ENCODE measurements at places on chromosomes 16 and 17.

DNA sequence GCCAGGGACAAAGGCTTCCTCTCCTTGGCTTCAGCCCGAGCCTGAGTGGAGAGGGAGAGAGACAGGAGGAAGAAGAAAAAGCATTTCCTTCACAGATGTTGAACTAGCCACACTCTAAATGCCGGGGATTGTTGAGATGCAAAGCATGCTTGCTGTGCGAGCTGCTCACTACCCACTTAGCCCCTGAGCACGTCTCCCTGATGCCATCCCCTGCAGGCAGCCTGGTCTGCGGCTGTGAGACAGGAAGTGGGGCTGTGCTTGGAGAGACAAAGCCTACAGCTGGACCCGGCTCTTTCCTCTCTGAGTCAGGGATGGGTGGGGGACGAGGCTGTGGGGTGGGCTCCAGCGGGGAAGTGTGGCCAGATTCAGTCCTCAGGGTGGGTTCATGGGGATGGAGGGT is 13.7 kb downstream of the WNT9B start:
- peak; percentile 58 for DNase-seq

DNA sequence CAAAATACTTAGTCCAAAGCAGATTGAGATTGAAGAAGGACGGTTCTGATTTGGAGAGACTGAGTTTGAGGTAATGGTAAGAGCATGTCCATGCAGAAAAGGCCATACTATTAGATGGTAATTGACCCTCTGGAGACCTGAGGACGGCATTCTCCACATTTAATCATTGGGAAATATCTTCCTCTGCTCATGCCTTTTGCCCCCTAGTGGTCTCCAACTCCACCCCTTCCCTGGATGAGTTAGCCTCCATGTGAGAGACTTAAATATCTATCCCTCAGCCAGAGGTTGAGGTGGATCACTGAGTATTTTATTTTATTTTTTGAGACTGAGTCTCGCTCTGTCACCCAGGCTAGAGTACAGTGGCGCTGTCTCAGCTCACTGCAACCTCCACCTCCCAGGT is 10.4 kb upstream of the OR3A1 start:
- no peak for DNase-seq

- DNase-seq: no peak
Observed at GRCh38 chr17:4436381-4436780, 2.6 kb downstream of the SPNS3 start.

GRCh38 chr16:80197741-80198201 is 343.0 kb upstream of the DYNLRB2 start:
- peak; percentile 96 for DNase-seq

- DNase-seq: no peak
Observed at GRCh38 chr17:75799402-75799801, 14.8 kb downstream of the UNK start.

GRCh38 chr17:79082311-79083190 is 7.9 kb downstream of the ENGASE start:
- peak; percentile 23 for DNase-seq

DNA sequence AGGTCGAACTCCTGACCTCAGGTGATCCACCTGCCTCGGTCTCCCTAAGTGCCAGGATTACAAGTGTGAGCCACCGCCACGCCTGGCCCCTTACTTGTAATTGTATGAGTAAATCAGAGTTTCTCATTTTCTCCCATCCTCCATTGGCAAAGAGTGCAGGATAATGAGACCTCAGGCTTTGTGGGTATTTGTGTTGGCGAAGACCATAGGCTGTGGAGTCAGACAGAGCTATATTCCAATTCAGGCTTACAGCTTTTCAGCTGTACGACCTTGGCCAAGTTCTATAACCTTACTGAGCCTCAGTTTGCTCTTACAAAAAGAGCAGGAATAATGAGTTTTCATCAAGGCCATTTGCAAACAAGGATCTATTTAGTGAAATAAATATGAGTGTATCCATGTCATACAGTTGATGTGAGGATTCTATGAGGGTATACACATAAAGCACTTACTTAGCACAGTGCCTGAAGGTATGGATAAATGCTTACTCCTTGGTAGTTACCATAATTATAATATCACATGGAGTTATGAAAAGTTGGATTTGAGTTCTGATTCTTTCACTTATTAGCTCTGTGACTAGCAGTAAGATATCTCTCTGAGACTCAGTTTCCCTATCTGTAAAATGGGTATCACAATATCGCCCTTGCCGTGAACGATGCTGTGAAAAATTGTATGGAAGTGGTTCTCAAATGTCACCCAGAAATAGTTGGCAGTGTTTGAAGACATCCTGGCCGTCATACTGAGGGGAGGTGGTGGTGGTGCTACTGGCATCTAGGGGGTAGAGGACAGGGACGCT is 25.6 kb upstream of the CPPED1 start:
- DNase-seq: no peak

DNA sequence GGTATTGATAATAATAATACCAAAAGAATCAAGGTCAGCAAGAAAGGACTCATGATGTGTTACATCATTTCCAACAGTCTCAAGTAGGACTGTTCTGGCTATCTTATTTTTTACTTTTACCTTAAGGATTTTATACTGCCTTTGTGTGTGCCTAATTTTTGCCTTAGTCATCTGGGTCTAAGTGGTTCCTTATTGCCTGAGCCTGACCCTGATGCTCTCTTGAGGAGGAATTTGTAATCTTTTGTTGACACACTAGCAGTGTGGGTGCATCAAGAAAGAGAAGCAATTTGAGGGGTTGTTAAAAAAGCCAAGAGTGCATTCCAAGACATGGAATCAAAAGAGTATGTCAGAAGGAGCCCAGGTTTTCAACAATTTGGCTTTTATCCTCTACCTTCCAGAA is 59.3 kb downstream of the TMEM100 start:
- DNase-seq: no peak

- peak; percentile 34 for DNase-seq
Observed at GRCh38 chr17:6506679-6507231, 49.6 kb downstream of the PITPNM3 start.

DNA sequence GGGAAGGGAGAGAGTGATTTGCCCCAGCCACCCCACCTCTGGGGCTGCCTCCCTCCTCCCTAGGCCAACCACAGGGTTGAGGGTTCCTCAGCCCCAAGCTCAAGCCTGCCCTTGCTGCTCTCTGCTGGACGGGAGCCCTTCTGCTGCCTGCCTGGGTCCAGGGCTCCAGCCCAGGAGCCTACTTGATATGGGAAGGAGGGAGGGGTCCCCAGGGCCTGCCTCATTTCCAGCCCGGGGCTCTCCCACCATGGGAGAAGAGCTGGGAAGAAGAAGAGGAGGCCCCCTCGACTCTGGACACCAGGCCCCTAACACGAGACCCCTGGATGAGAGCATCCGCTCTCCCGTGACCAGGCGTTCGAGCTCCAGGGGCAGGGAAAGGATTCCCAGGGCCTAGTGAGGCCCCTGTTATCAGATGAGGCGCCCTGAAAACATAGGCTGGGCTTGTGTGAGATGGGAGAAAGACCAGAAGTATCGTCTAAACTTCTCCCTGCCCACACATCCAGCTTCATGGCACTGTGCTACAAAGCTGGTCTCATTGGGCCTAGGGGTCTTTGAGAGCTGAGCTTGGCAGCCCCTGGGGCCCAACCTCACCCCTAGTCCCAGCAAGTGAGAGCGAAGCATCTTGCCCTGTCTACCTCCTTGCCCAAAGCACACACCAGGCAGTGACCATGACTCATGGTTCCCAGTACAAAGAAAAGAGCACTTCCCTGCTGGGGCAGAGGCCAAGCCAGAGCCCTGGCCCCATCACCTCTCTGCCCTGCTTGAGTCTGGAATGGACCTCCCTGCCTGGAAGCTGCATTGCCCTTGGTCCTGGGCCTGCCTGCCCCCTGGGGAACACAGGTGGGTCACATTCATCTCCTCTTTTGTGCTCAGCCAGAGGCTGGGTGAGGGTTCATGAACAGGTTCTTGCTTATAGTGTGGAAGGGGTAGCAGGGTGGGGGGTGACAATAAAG is 987 bp downstream of the SLC16A5 start:
- peak; percentile 20 for DNase-seq

DNA sequence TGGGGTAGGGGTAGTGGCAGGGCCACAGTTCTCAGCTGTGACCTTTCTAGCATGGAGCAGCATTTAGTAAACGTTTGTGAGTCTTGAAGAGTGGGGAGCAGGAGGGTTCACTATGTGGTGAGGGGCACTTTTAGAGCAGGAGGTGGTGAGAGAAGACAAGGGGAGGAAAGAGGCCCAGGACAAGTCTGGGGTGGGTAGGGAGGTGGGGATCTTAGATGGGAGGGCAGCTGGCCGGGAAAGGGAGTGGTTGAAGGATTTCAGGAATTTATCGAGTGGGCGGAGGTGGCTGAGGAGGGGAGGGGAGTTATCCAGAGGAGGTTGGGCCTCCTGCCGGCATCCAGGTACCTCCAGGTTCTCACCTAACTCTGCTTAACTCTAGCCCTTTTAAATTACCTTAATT is 1.9 kb downstream of the CLEC16A start:
- DNase-seq: no peak

DNA sequence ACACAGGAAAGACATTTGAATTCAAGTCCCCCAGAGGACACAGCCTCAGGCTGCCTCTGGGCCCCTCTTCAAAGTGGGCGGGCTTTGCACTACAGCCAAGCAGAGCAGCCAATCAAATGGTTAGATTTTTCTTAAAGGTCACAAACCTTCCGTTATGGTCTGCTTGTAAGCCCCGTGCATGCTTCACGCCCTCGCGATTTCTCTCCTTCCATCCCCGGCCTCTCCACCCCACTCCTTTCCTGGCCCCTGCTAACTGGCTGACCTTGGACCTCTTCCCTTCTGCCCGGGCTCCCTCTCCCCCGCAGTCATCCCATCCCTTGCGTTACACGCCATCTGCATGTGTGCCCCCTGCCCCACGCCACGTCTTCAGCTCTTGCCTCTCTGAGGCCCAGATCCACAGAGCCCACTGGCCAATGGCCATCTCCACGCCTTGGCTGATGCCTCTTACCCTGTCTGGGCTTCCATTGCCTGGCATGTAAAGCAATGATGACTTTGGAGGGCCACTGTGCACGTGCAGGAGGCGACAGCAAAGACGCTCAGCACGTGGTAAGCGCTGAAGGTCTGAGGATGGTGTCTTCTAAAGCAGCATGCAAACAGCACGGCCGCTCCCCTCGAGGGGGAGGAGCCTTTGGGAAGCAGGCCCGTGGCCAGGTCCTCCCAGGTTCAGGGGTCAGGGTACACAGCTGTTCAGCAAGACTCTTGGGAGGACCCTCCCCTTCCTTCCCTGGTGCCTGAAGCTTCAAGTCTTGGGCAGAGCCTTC is 86.8 kb downstream of the ZDHHC7 start:
- DNase-seq: no peak

DNA sequence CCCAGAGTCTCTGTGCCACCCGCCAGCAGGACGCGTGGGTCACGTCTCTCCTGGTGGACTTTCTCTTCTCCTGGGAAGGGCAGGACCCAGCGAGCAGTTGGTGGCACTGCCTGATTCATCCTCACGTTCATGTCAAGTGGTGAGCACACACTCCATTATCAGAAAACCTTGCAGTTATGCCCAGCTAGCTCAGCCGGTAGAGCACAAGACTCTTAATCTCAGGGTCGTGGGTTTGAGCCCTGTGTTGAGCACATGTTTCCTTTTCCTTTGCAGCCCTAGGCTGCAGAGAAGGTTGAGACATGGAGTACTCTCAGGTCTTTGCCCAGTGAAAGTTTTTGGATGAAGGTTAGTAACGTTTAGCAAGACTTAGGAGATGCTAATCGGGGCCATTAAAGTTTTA is 8.0 kb downstream of the OR1F1 start:
- no peak for DNase-seq

DNA sequence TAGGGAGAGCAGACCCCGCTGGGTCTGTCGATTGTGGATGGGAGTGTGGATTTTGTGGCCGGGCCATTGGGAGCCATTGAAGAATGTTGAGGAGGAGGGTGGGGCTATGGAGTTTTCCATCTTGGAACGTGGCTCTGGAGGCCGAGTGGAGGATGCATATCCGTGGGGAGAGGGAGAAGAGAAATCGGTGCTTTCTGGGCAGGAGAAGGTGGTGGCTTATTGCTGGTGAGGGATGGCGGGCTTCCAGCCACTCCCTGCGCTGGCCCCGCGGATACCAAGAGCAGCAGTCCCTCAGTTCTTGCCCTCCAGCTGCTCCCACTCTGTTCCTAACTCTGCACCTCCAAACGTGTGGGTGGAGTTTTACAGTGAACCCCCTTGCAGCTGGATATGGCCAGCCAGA is 162.4 kb downstream of the CMIP start:
- no peak for DNase-seq

DNA sequence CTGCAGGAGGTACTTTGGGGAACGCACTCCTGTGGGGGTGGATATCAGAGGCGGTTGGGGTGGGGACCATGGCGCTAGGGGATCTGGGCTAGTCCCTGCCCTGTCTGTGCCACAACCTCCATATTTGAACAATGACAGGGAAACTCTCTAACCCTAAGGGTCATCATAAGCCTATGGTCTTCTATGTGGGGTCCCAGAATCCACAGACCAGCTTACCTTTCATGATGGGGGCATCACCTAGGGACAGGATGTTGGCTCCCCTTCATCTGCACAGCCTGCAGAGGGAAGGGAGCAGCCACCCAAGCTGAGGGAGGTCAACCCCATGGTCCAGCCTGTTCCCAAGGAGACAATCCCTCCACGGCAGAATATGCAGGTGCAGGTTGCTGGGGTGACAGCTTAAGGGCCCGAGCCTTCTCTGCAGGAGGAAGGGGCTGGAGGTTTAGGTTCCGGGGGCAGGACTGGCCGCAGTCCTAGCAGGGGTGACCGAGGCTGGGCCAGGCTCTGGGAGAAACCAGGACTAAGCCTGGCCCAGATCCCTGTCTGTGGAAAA is 1.7 kb downstream of the ORAI3 start:
- no peak for DNase-seq

DNA sequence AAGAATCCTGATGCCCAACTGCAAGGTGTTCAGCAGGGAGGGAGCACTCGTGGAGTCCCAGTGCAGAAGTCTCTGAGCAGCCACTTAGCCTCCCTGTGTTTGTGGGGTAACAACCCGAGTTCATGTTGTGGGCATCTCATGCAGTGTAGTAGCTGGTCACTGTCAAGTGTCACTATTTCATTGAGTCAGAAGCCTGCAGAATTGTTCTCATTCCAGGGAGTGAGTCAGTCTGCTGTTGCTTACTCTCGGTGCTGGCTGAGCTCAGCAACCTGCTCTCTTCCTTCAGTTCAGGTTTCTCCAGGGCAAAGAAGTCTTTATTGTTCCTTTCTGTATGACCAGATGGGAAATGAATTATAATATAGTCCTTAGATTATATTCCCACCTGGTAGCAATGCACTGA is 24.1 kb downstream of the HMOX2 start:
- DNase-seq: peak; percentile 81

DNA sequence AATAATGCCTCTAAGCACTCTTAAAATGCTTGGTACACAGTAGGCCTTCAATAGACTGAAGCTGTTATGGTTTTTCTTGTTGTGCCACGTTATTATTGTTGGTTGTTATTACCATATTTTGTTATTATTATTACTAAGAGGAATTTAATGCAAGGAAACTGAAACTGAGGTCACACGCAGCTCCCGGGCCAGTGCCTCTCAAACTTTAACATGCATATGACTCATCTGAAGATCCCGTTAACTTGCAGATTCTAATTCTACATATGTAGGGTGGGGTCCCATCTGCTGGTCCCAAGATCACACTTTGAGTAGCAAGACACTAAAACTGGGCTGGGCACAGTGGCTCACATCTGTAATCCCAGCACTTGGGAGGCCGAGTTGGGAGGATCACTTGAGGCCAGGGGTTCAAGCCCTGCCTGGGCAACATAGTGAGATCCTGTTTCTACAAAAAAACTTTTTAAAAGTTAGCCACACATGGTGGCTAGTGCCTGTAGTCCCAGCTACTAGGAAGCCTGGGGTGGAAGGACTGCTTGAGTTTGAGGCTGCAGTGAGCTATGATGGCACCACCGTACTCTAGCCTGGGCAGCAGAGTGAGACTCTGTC is 888 bp downstream of the ACSM5 start:
- DNase-seq: no peak

GRCh38 chr16:15779664-15780351 is 77.0 kb downstream of the MYH11 start:
- no peak for DNase-seq
